ENCODE measurements at places on chromosomes 5 and 9. TPM values are rescaled to one million over a fixed set of nuclear protein-coding genes. Genes with fewer than 3 reads are reported as not detected.

DNA sequence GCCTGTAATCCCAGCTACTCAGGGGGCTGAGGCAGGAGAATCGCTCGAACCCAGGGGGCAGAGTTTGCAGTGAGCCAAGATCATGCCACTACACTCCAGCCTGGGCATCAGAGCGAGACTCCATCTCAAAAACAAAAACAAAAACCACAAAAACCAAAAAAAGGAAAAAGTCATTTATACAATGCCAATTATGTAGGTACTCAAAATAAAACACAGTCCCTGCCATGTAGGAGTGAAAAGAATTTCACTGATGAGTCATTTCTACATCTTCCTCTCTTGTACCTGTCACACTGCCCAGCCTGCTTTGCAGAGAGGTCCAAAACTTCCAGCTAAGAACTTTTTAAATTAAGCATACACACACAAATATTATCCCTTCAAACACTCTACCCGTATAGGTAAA lies 215.8 kb downstream of the EPB41L4A start:
- DNase-seq, result no peak

DNA sequence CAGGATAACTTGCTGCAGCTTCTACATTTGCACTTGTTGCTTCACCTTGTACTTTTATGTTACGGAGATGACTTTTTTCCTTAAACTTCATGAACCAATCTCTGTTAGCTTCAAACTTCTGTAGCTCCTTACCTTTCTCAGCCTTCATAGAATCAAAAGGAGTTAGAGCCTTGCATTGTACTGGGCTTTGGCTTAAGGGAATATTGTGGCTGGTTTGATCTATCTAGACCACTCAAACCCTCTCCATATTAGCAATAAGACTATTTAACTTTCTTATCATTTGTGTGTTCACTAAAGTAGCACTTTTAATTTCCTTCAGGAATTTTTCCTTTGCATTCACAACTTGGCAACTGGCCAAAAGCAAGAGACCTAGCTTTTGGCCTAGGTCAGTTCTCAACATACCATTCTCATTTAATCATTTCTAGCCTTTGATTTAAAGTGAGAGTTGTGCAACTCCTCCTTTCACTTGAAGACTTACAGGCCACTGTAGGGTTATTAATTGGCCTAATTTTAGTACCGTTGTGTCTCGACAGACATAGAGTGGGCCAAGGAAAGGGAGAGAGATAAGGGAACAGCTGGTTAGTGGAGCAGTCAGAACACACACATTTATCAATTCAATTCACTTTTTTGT lies 63.7 kb downstream of the SHOC1 start:
- DNase-seq, result no peak

DNA sequence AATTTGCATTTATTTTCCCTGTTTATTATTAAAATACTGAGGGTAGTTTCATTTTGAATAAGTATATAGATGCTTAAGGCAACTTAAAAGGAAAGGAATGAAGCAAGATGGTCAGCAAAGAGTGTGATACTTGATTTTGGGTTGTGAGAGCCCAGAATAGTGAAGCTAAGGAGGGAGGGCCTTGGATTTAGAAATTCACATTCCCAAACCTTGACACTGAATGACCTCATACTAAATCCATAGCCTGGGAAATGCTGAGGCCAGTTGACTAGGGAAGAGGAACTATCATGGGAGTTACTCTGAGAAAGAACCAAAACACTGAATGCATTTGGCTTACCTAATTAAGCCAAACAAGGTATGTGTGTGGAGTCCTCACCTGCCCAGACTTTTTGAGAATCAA lies 292.5 kb downstream of the SPATA31D1 start:
- no peak for DNase-seq

PCDHA11 gene
- polyA plus RNA-seq, result 6.5 TPM

DNA sequence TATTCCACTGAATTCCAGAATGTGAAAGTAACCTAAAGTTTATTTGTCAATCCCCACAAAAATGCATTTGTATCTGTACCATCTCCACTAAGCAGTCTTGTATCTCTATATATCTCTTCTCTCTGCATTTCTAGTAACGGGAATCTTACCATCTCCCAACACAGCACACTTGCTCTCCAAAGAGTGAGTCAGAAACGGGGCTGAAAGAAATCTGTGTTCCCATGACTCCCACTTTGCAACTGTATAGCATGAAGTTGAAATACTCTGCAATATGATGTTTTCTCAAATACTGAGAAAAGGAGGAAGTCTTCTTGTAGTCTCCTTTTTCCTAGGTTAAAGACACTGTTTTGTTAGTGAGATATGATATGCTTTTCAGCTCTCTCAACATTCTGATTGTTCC lies 848.8 kb upstream of the ACO1 start:
- DNase-seq, result no peak

Data from H1 (cell line).